ENCODE measurements at places on chromosomes 5 and 9.

- no peak for DNase-seq
Observed at GRCh38 chr9:34381323-34381722, 4.6 kb upstream of the MYORG start.

DNA sequence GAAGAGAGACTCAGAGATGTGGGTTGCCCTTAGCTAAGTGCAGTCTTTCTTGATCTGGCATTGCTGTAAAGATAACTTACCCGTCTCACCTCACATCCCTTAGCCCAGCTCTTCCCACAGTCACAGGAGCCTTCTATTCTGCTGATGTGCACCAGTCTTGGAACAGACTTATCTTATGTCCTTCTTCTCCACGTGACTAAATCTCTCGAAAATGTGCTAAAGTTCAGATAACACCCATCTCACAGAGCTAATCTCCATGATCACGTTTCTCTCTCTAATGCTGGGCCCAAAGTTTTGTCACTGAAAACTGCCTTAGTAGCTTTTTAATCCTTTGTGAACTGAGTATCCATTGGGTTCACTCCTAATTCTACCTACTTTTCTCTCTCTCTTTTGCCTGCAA, 16.7 kb downstream of the SLC36A1 start:
- no peak for DNase-seq

GRCh38 chr5:148626081-148626613, 28.2 kb downstream of the HTR4 start:
- DNase-seq, result no peak

DNA sequence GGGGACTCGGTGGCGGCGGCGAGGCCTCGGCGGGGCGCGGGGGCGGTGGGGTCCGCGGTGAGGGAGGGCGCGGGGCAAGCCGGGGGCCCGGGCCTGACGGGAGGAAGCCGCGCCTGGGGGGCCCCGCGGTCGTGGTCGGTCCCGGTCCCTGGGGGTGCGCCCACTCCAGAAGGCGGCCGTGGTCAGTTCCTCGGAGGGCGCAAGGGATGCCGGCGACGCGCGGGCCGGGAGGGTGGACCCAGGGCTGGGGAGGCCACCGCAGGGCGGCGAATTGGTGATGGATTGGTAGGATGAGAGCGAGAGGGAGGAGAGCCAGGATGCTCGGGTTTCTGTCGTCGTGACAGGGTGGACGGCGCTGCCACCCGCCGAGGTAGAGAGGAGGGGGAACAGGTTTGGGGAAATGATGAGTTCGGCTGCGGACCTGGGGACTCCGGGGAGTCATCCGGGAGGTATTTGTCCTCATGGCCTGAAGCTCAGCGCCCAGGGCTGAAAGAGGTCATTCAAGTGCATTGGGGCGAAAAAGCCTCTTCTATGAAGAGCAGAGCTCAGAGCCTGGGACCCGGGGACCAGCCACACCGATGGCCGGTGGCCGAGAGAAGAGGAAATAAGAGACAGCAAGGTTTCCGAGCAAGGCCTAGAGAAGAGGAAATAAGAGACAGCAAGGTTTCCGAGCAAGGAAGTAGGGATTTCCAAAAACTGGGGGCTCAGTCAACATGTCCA, 557 bp downstream of the GNG10 start:
- DNase-seq, result peak; percentile 43

GRCh38 chr5:103472830-103473229, 89.8 kb downstream of the NUDT12 start:
- peak; percentile 52 for DNase-seq

DNA sequence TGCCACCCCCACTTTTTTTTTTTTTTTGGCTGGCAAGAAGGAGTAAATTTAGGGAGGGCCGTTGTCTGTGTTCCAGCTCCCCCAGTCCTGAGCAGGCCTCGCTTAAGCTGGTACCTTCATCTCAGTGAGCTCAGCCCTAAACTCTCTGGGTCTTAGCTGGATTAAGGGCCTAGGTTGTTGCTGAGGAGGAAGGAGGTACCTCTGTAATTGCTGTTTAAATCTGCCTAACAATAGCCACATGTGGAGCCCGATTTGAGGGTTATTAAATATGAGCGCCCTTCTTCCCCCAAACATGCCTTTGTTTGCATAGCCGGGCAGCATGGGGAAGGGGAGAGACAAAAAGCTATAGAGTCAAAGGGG, 179.0 kb upstream of the PITX1 start:
- DNase-seq, result no peak

- peak; percentile 60 for DNase-seq
Observed at GRCh38 chr9:136700304-136700703, 12.1 kb upstream of the DIPK1B start.

Measured in foreskin fibroblast (primary cell).